Activated CD4-positive, CD25-positive, alpha-beta regulatory T cell (primary cell): ENCODE measurements at places on chromosomes 6 and 20.

DNA sequence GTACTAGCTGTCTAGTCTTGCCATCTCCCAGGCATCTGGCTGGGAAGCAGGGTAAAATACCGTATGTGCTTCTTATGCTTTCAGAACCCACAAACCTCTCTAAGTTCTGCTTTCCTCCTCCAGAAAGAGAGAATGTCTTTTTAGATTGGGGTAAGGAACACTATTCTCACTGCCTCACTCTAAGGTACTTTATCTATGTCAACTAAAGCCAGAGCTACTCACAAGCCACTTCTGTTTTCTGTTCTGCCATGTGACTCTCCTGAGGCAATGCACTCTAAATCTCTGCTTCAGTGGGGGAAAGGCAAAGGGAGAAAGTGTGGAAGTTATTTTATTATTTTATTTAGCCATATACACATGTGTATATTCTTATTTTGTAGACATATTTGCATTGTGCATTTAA is 15.6 kb downstream of the MEP1A start:
- DNase-seq, result no peak

- DNase-seq, result no peak
These were observed 22.1 kb upstream of the HMGCLL1 start for GRCh38 chr6:55601120-55601519.

GRCh38 chr6:31272836-31273626 is 1.1 kb upstream of the HLA-C start:
- peak; percentile 8 for DNase-seq

GRCh38 chr20:8094415-8094818 is 37.6 kb upstream of the PLCB1 start:
- no peak for DNase-seq

- DNase-seq, result no peak
These were observed 28.1 kb upstream of the MTCL3 start for GRCh38 chr6:127547215-127547614.

GRCh38 chr20:63530788-63531160 is 6.4 kb downstream of the PTK6 start:
- no peak for DNase-seq

GRCh38 chr6:140602431-140603248 is 1228.2 kb upstream of the CITED2 start:
- no peak for DNase-seq

GRCh38 chr6:117138425-117138824 is 126.9 kb upstream of the VGLL2 start:
- DNase-seq, result no peak

DNA sequence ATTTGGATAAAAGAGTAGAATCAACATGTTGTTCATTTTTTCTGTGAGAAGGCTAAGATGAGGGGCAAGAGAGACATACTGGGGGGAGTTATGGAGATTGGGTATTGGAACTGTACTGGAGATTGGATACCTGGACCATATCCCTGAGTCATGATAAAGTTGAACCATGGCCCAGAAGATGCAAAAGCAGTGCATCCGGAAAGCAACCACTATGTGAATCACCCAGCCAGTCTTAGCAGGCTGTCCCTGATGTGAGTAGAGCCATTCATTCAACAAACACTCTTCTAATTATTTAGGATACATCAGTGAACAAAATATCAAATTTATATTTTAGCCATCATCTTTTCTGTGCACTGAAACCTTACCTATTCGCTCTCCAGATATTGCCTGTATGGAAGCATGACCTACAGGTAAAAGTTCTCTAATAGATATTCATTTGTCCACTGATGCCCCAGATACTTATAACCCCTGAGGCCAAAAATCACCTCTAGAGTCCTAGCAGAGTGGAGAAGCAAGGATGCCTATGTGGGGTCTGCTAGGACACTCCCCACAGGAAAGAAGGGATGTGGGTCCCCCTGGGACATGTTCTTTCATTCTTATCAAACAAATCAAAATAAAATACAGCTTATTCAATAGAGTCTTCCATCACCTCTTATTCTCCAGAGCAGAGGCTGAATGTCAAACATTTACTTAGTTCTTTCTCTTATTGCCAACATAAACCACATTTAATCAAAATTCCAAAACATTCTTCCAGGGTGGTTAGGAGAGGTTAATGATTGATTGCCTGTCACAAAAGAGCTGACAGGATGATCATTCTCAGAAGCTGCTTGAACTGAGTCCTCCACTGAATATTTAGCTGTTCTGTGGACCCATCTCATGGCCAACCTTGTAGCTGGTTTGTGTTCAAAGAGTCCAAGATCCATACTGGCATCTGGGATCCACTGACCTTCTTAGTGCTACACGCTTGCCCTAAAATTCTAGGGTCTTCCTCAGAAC is 37.0 kb upstream of the PKHD1 start:
- no peak for DNase-seq

DNA sequence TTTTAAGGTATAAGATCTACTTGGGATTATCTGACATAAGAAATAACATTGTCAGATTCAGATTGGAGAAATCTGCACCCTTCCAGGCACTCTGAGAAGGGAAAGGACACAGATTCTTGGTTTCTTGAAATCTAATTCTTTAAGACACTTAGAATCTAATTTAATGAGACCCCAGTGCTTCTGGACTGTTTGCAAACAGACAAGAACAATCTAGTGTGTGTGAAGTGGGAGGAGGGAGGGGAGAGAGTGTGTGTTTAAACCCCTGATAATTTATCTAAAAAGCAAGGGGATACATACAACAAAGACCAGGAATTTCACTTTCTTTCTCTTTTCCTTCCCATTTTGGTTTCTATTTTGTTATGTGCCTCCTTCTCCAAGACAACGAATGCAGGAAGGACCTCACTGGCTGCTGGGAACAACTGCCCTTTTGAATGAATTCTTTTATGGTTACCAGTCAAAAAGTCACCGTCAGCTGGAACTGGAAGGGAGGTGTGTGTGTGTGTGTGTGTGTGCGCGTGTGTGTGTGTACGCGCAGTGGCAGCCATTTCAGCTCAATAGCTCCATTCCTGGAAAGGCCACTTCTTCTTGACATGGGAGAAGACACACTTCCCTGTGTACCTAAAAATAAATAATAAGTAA is 129.4 kb downstream of the BCAS1 start:
- no peak for DNase-seq

DNA sequence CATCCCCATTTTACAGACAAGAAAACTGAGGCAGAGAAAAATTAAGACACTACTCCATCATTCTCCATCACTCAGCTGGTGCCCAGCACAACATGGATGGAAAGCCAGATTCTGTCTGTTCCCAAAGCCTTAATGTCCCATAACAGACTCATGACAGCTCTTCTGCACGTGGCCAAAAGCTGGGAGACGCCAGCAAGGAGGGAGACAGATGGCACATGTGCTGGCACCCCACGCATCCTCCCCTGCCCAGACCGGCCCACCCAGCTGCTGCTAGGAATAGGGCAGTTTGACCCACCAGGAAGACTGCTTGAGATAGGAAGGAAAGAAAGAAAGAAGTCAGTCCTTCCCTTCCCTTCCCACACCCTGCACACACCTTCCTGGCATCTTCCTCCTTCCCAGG is 96.3 kb downstream of the PREX1 start:
- no peak for DNase-seq

- DNase-seq, result no peak
These were observed 108.7 kb downstream of the FYN start for GRCh38 chr6:111764238-111765175.

GRCh38 chr6:163180874-163181541 is 233.5 kb upstream of the QKI start:
- DNase-seq, result no peak

- DNase-seq, result no peak
These were observed 5.9 kb downstream of the CST1 start for GRCh38 chr20:23744817-23745216.

DNA sequence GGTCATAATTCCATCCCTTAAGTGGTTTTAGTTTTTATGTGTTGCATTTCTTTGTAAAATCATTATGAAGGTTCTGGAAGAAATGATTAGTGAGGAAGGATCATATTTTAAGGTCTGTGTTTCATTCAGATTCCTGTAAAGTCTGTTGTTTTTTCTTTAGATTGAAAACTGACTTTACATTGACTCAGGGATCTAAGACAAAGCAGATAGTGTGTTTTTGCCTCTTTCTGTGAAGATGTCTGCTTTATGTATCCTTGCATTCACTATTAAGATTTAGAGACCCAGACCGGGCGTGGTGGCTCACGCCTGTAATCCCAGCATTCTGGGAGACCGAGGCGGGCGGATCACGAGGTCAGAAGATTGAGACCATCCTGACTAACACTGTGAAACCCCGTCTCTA is 225.7 kb downstream of the SAMD5 start:
- no peak for DNase-seq

GRCh38 chr6:74071214-74071613 is 375.2 kb downstream of the CD109 start:
- DNase-seq, result no peak

GRCh38 chr6:133428295-133428694 is 187.1 kb downstream of the EYA4 start:
- no peak for DNase-seq

DNA sequence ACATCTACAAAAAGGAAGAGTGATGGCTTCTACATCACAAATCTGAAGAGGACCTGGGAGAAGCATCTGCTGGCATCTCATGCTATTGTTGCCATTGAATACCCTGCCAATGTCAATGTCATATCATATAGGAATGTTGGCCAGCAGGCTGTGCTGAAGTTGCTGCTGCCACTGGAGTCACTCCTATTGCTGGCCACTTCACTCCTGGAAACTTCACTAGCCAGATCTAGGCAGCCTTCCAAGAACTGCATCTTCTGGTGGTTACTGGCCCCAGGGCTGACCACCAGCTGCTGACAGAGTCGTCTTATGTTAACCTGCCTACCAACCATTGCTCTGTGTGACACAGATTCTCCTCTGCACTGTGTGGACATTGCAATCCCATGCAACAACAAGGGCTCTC is 111.8 kb downstream of the PERP start:
- DNase-seq, result no peak

DNA sequence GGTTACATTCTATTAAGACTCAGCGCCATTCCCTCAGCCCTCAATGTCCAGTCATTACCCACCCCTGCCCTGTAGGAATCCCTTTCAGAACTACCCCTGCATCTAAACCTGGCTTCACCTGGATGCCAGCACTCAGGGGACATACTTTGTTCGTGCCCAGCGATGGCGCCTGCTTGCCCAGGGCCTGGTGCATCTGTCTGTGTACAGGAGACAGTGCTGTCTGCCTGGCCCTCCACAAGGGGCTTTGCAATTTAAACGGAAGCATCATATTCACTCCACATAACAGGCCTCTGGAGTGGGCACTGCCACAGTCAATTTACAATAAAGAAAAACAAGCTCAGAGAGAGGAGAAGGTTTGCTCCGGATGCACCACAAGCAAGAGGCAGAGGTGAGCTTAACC is 4.6 kb downstream of the RSPO4 start:
- DNase-seq, result no peak

DNA sequence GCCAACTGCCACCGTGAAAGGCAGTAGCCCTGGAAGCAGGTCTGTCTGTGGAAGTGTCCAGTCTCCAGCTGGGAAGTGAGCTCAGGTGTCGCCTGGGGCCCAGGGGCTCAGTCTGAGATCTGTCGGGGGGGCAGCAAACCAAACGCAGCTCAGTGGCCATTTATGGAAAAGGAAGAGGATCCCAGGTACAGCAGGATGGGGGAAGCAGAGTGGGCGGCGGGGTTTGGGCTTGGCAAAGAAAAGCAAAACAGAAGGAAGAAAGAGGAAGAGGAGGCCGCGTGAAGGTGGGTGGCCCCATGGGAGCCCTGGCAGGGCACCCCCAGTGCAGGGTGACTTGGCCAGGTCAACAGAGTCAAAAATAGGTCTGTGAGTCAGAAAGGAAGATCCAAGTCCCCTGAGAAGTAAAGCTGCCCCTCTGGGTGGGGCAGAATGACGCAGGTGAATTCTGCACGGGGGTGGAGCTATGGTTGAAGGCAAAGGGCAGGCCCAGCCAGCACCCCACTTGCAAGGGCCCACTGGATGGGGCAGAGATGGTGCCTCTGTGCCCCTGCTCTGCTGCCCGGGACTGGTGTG is 5.3 kb downstream of the PXDC1 start:
- DNase-seq, result no peak

GRCh38 chr6:31652925-31653724 is 664 bp upstream of the BAG6 start:
- peak; percentile 81 for DNase-seq

DNA sequence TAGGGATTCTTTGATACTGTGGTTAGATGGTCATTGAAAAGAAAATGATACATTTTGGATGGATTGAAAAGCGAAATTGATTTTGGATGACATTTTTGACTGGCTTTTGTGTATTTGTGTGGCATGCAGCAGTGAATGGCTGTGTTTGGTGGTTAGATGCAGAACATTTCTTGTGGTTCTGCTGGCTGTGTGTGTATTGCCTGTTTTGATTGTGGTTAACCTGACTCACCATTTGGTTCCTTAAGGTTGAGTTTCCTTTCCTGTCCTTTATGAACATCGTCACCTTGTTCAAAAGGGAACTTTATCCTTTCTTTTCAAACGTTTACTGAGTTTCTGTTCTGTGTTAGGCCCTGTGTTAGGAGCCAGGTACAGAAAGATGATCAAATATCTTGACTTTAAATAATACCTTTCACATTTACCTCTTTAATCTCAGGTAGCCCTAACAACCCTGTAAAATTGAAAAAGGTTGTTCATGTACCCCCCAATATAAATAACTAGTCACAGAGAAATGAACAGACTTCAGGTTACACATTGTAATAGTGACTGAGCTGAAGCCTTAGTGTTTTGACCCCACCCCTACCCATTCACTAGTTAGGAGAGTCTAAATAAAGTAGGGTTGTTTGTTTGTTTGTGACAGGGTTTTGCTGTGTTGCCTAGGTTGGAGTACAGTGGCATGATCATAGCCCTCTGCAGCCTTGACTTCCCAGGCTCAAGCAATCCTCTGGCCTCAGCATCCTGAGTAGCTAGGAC is 23.8 kb downstream of the ANKS1A start:
- DNase-seq, result no peak

- no peak for DNase-seq
These were observed 8.1 kb downstream of the CAPN11 start for GRCh38 chr6:44166591-44167184.

GRCh38 chr6:156778454-156779205 is 1.5 kb downstream of the ARID1B start:
- peak; percentile 44 for DNase-seq
